ENCODE measurements at places on chromosomes 2 and 18.

- no peak for DNase-seq
Measured at GRCh38 chr2:201972621-201973255, 60.9 kb upstream of the FZD7 start.

GRCh38 chr2:133568598-133568997 is 335 bp upstream of the NCKAP5 start:
- no peak for DNase-seq

DNA sequence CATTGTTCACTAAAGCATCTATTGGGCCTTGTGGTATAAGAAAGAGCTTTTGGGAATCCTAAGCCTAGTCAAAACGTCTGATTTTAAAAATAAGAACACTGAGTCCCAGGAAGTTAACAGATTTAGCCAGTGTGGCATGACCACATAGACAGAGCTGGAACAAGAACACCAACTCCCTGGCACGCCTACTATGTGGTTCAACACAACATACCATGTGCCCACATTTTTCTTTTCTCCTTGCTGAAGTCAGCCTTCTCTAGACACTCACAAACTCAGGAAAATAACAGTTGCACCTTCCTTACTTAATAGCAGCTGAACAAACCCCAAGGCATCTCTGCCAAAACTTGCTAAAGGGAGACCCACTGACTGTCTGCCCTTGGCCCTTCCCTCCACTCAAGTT is 124.8 kb downstream of the C1D start:
- DNase-seq = no peak

GRCh38 chr2:236972491-236973342 is 113.0 kb upstream of the COPS8 start:
- no peak for DNase-seq

- no peak for DNase-seq
Measured at GRCh38 chr2:102893870-102894269, 132.0 kb downstream of the TMEM182 start.

DNA sequence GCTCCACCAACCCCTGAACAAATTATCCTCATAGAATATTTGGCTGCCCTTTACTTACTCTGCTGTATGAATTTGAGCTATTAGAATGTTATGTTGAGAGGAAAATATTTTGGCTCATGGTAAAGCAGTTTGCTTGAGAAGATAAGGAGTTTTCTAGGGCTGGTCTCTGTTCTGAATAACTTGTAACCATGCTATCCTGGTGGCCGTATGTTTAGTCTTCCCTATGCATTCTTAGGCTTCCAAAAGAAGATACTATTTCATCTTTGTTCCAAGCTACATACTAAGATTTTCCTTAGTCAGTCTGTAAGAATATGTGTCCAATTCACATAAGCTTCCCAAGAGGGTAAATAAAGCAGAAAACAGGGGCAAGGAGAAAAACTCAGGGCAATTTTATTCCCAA is 1105.1 kb upstream of the PIK3C3 start:
- no peak for DNase-seq

GRCh38 chr2:238250896-238251295 is 11.1 kb upstream of the HES6 start:
- no peak for DNase-seq

DNA sequence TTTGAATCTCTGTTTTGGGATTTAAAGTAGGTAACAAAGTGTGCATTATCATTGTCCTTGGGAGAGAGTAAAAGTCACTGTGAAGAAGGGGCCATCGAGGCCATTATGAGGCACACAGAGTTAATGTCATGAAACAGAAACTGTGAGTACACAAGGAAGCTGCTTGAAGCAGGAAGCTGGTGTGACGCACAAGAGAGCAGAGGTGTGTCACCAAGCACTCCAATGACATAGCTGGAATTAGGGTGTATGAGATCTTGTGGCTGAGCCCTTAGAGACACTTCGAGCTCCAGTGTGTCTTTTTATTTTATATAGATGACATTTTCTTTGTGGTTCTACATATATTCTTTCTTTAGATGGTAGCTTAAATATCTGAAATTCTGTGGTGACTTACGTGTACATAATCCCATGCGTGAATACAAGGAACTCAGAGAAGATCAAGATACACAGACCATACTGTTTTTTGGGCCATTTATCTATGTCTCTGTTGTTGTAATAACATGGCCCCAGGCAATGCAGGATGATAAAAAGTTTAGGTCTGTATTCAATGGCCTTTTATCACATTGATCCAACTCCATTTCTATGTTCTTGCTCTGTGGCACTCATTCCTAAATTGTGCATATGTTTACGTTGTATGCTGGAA is 164.7 kb upstream of the FAM98A start:
- no peak for DNase-seq

- no peak for DNase-seq
Measured at GRCh38 chr2:18719978-18720775, 130.8 kb upstream of the NT5C1B start.

DNA sequence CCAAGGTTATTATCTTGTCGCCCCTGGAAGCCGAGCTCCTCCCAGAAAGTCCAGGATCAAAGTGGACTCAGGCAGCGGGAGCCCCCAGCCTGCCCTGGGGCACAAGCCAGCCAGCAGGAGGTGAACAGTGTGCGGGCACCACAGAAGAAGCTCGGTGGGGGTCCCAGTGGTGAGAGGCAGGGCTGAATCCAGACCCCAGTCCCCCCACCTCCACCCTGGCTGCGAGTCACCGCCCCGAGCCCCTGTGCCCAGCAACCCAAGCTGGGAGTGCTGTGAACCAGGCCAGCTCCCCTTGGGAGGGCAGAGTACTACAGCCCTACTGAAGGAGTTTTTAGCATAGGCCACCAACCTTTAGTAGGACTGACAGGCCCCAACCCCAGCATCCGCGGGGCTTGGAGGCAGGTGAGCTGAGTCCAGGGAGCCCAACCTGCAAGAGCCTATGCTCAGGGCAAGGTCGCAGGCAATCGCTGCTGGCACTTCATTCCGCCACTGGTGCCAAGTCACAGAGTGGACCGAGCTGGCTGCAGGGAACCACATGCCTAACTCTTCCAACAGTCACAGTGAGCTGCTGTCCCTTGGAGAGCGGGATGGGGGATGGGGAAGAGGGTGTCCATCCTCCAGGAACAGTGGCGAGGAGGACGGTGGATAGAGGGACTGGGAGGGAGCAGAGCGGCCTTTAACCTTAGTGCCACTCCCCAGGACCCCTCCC is 3.0 kb downstream of the PIEZO2 start:
- DNase-seq = no peak

GRCh38 chr2:164722616-164723338 is 101.5 kb upstream of the GRB14 start:
- DNase-seq = no peak

DNA sequence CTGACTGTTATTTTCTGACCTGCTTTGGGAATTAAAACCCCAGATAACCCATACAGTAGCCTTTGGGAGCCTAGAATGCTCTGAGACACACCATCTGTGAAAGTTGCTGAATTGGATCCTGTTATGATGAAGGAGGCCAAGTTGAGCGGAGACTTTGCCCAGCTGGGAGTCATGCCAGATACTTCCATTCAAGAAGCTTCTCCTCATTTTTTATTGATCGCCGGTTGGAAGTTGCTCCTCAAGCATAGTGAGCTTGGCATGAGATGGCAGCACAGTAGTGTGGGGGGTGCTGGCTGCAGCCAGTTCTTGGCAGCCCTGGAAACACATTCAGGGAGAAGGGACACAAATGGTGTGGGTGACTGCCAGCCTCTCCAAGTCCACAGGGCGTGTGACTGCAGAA is 270.7 kb upstream of the NRP2 start:
- DNase-seq = no peak

DNA sequence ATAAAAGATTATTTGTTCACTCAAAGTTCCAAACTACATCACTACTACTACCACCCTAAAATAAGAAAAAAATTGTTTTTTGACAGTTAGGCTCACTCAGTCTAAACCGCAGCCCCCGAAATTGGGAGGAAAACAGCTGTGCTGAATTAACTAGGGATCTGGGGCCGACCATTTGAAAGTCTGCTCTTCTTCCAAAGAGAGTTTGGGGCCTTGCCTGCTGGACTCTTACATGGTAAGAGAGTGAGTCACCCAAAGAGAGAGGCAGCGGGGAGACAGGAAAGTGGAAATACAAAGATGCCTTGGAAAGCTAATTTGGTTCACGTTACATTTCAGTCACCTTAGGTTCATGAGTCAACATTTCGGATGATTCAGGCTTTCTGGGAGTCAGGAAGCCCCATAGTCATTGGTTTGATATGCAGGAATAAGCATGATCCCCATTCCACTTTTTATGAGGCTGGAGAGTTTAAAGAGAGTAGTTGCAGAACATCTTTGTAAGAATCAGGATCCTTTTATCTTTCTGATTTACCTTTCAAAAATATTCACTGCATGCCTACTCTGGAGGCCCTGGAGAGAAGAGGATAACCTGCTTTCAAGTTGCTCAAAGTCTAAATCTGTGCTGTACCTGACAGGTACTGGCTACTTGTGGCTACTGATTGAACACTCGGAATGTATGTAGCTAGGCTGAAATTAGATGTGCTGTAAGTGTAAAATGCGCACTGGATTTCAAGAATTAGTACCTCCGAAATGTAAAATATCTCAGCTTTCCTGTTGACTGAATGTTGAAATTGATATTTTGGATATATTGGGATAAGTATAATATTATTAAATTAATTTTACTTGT is 995 bp upstream of the RTN4 start:
- no peak for DNase-seq

DNA sequence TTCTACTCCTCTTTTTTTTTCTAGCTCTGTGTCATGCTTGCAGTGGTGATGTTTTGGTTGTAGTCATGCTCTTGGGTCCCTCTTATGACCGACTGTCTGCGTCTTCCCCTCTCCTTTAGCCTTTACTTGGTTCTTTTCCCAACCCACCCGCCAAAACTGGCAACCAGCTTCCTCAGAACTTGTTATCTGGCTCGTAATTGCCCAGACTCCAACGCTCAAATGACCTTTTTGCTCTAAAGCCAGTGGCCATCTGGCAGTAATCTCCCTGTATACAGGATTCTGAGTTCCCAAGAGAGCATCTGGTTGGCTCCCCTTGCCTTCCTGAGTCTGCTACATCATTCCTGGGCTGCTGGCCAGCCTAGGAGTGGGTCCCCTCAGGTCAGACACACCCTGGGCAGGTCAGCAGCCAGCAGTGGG is 147.2 kb downstream of the MGAT5 start:
- no peak for DNase-seq

DNA sequence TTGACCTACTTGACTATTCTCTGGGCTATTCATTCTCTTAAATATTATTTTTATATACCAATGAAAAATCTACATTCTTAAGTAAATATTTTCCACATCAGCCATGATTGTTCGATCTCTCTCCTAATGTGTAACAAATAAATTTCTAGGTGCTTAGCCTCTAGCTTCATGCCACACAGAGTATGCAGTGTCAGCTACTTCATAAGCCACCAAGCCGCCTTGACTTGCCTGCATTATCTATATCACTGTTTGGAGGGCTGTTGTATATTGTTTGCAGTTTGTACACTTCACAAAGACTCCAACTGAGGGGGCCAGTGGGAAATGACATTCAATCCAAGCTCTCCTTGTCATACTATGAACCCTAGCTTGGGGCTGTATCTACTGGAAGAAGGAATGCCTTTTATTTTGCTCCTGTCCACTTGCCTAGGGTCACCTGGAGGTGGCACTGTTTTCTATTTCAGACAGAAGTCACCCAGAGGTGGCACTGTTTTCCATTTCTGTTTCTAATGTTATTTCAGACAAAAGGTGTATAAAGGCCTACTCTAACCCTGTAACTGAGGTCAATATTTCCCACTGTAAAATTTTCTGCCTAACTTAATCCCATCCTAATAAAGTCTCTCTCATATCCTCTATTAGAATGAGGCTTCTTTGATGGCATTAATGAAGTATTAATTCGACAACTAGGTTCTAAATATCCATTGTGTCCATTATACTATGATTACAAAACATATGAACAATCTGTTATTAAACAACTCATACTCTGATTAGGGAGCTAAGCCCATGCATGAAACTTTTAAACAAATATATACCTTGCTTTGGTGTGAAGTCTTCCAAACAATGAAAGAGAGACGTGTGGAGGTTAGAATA is 36.4 kb downstream of the COL5A2 start:
- no peak for DNase-seq

GRCh38 chr2:168378960-168379669 is 77.0 kb upstream of the CERS6 start:
- no peak for DNase-seq

DNA sequence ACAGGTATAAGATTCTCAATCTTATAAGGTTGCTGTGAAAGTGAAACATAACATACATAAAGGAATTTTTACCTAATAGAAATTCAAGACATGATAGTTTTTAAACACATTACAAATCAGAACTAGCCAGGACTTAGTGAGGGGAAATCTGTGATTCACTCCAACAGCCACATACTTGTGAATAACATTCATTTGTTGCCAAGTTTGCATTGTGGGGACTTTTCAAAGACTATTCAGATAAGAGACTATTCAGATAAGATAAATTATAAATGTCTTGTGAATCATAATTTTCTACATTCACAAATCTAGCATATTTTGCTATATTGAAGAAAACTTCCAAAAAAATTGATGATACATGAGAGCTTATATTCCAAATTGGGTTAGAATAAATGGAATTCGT is 345.3 kb upstream of the CDH20 start:
- DNase-seq = no peak

- DNase-seq = no peak
Measured at GRCh38 chr2:73253400-73253799, 19.3 kb downstream of the CCT7 start.

GRCh38 chr2:181399027-181399426 is 58.2 kb upstream of the ITGA4 start:
- DNase-seq = no peak

- no peak for DNase-seq
Measured at GRCh38 chr2:689237-689636, 12.0 kb upstream of the TMEM18 start.

DNA sequence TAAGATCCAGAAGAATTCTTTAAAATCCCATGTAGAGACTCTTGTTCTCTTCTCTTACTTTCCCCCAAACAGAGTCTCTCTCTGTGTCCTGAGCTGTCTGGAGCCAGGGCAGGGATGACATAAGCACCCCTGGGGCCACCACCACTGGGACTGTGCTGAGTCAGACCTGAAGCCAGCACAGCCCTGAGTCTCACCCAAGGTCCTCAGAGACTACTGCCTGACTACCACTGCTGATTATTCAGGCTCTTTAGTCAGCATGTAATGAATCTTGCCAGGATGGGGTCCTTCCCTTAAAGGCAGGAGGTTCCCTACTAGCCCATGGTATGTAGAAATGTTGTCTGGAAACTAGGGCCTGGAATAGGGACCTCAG is 34.9 kb upstream of the DYNC1I2 start:
- no peak for DNase-seq

DNA sequence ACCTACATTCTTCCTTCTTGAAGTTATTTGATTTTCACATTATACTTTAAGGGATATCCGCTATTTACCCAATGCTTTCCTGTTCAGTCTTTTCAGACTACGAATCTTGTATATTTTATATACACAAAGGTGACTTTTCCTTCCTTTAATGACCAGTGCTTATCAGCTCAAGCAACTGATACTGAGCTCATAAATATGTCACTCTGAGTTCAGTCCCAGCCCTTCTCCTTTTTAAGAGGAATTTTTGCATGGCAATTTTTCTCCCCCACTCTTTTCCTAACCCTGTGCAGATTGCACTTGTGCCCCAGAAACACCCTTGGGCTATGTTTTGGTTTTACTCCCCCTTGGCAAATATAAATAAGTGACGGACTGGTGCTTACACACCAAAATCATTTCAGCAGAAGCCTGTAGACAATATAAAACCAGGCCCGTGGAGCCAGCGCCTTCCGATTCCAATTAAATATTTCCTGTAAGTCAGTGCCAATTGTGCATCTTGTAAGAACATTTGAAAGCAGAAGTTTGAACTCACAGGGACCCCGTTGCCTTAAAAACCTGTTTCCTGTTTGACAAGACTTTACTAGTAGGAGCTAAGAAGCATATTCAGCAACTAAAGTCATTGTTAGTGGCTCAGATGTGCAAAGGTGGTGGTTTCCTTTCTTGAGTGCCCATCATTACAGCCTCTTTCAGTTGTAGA is 66.3 kb upstream of the GATA6 start:
- DNase-seq = no peak

Data from NCI-H2081 treated with DMSO at 0.1 percent for 48 hours (cell line).